ENCODE measurements at places on chromosomes 12 and 14.
A peak's percentile ranks its signal among the peaks of the same experiment; 100 is the strongest.

DNA sequence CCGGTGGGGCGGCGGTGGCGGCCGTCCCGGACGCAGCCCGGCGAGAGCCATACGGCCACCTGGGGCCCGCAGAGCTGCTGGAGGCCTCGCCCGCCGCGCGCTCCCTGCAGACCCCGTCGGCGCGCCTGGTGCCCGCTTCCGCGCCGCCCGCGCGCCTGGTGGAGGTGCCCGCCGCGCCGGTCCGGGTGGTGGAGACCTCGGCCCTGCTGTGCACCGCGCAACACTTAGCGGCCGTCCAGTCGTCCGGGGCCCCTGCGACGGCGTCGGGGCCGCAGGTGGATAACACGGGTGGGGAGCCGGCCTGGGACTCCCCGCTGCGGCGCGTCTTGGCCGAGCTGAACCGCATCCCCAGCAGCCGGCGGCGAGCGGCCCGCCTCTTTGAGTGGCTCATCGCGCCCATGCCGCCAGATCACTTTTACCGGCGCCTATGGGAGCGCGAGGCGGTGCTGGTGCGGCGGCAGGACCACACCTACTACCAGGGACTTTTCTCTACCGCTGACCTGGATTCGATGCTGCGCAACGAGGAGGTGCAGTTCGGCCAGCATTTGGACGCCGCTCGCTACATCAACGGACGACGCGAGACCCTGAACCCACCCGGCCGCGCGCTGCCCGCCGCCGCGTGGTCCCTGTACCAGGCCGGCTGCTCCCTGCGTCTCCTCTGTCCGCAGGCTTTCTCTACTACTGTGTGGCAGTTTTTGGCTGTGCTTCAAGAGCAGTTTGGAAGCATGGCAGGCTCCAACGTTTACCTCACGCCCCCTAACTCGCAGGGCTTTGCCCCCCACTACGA, 716 bp downstream of the RIOX1 start:
- peak; percentile 66 for DNase-seq

- DNase-seq: no peak
Observed at GRCh38 chr14:61429316-61429715, 107.9 kb downstream of the PRKCH start.

GRCh38 chr14:87748558-87748957, 244.4 kb downstream of the GALC start:
- no peak for DNase-seq

DNA sequence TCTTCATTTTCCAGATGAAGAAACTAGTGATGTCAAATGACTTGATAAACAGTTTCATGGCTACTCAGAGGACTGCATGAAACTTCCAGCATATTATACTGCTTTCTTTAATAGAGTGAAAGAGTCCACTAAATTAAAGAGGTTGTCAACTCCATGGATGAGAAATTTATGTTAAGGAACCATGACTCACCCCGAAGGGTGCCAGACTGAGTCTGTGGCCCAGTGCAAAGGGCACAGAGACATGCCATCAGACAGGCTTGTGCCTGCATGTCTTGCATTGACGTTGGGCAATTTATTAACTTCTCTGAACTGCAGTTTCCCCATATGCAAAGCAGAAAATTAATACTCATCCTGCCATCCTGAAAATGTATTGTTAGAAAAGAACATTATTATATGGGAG, 382.4 kb downstream of the APAF1 start:
- DNase-seq: no peak

GRCh38 chr12:101642115-101643067, 47.6 kb downstream of the MYBPC1 start:
- no peak for DNase-seq

All from fibroblast of skin of back (primary cell).